ENCODE measurements at places on chromosomes 11 and 22.

GRCh38 chr22:35160268-35160667, 94.3 kb downstream of the ISX start:
- no peak for DNase-seq

- no peak for DNase-seq
Measured at GRCh38 chr11:125935056-125935455, 10.8 kb upstream of the VSIG10L2 start.

- no peak for DNase-seq
Measured at GRCh38 chr11:75797116-75797515, 17.9 kb upstream of the UVRAG start.

DNA sequence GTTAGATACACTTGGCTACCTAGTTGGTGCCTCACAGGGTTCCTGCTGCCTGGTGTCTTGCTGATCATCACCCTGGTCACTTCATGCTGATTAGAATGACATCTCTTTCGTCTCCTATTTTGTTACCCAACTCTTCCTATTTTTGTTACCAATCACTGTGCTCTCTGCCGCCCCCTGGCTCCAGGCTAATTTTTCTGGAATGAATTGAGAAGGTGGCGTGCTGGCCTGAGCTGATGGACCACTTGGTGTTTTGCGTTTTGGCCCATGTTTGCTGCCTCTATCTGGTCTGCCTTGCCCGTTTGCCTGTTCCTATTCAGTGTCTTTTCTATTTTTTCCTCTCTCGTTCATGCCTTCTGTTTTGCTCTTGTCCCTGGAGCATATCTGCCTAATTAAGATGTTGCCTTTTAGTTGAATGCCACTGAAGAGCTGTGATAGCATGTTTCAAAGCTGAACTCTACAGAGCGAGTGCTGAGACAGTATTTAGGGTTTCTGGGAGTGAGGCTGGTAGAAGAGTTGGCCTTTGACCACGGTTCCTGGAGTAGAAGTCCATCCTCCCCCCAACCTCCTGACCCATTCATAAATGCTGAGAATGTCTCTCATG, 5.9 kb upstream of the ATF4 start:
- peak; percentile 10 for DNase-seq

- no peak for DNase-seq
Measured at GRCh38 chr11:111391328-111392124, 12.5 kb upstream of the POU2AF1 start.

DNA sequence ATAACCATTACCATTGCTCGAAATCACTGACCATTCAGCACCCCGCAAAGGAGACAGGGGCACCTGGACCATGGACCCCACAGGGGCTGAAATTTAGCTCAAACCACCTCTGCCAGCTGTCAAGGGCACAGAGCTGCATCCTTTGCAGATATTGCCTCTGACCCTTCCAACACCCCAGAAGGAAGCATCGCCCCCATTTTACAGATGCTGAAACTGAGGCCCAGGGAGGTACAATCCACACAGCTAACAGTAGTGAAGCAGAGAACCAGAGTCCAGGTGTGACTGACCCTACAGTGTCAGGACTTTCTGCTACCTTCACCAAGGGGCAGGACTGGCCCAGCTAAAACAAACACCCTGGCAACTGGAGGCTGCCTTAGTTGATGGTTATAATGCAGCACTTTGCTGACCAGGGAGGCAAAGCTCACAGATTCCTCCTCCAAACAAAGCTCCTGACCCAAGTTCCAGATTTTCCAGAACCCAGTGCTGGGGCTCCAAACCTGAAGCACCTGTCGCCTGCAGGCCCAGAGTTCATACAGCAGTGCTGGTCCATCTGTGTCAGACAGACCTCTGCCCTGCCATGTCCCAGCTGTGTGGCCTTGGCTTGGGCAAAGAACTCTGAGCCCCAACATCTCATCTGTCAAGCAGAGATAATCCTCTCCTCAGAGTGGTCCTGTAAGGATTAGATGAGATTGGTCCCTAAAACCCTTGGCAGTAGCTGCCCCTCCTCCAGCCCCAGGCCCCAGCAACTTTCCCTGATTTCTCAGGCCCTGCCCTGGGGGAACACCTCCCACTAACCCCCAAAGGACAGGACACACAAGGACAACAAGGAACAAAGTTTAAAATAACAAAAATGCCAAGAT, 15.2 kb upstream of the ARAP1 start:
- DNase-seq = no peak

DNA sequence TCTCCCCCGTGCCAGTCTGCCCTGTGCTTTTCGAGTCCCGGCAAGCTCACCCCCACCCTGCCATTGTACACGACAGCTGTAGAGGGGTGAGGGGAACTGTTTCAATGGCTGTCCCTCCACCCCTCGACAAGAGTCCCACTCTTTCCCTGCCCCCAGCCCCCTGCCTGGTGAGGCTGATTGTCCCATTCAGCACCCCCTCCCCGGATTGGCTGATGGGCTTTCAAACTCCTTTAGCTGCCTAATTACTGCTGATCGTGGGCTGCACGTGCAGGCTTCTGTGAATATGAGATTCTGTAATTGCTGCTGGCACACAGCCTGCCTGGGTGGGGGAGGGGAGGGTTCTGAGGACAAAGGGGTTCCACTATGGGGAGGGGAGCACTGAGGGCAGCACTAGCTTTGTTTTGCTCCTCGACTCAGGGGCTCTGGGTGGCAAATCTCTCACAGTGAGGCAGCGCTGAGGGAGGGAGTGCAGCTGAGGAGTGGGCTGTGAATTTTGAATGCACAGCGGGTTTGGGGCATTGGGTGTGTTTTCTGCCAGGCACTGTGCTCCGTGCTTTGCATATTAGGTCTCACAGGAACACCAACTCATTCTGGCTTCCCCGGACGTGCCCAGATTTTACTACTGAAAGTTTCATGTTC, 42.6 kb upstream of the ACCSL start:
- DNase-seq = peak; percentile 58

GRCh38 chr22:39223091-39223710, 21.6 kb downstream of the PDGFB start:
- DNase-seq = no peak

DNA sequence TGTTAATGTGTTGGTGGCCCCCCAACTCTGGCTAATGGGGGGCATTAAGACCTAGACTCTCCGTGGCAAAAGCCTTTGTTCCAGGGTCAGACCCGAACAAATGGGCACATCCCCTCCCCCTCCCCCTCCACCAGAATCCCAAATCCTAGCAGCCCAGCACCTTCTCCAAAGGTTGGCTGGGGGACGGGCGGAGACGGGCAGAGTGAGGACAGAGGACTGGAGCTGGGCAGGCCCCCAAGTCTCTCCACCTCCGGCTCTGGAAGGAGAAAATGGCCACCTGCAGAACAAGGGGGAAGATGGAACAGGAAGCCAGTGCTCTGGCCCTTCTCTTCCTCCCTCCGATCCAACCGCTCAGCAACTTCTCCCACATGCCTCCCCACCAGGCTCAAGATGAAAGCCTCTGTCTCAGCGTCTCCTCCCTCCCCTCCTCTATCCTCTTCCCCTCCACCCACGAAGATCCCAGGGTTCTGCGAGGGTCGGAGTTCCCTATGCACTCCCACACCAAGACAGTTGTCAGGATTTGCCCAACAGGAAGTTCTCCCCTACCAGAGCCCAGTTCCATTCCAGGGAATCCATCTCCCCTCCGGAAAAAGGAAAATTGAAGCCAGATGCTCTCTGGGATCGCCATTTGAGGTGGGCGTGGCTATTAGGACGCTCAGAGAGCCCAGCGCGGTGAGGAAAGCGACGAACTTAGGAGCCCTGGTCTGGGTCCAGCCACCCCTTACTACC, 20.1 kb downstream of the ADA2 start:
- DNase-seq = no peak

- no peak for DNase-seq
Measured at GRCh38 chr11:21460082-21460481, 732.8 kb upstream of the ANO5 start.

DNA sequence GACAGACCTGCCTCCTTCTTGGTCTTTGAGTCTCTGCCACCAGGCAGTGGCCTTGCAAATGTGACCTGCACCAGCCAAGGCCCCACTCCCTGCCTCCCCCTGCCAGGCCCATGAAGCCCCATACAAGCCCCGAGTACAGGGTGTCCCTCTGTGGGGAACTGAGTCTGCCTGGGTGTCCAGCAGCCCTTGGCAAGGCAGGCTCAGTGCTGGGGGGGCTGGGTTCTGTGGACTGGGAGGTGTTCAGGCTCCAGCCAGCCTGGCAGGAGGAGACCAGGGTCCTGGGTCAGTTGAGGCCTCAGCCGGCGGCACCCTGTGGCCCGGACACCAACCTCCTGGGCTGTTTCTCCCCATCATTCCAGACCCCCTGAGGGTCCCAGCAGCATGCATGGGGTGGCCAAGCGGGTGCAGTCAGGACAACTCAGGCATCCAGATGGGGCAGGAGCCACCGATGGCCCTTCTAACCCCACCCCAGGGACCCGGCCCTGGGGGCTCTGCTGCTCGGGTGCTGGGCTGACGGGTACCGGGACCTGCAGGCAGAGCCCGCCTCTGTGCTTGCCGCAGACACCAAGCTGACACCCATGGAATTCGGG, 5.7 kb downstream of the MUC5AC start:
- DNase-seq = no peak

- no peak for DNase-seq
Measured at GRCh38 chr11:114125959-114126358, 66.4 kb downstream of the ZBTB16 start.

GRCh38 chr11:16737818-16738192, 642 bp upstream of the C11orf58 start:
- no peak for DNase-seq

DNA sequence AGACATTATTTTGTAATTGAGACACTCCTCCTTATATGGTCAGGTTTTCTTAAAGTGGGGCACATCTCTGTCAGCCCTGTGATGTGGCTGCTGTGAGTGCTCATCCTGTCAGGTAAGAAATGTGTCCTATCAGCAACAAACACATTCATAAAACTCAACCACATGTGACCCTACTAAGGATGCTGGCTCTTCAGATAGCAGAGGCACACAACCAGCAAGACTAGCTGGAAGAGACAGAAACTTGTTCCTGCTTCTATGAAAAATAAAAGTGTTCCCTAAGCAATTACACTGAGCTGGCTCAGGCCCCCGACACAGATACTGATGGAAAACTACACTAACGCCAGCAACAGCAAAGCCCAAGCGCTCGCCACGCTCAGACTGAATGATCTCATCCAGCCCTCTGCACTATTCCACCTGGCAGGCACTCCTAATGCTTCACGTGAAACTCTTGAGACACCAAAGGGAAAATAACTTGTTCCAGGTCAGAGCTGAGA, 49.8 kb upstream of the CYP2D6 start:
- DNase-seq = no peak

- no peak for DNase-seq
Measured at GRCh38 chr11:112828421-112828820, 132.8 kb upstream of the NCAM1 start.

DNA sequence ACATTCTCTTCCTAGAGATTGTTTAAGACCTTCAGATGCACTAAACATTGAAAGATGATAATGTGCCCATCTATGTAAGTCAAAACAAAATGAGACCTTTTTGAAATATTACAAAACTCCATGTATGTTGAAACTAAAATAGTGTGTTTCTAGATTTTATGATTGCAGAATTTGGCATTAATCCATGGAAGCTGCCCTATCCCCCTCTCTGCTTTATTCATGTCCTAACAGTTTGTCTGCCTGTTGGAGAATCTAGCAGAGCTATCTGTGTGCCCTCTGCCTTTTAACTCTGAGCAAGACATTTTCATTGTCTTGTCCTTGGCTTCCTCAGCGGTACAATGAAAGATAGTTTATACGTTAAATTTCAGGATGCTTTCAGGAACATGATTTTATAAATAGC, 105.5 kb downstream of the FAT3 start:
- DNase-seq = no peak

- DNase-seq = no peak
Measured at GRCh38 chr22:30829901-30830550, 135.4 kb downstream of the OSBP2 start.

GRCh38 chr11:2702771-2703362, 3.1 kb upstream of the KCNQ1OT1 start:
- no peak for DNase-seq

- DNase-seq = no peak
Measured at GRCh38 chr22:24437741-24438328, 10.4 kb downstream of the ADORA2A start.

GRCh38 chr11:69513663-69514224, 32.3 kb downstream of the LINC01488 start:
- no peak for DNase-seq

DNA sequence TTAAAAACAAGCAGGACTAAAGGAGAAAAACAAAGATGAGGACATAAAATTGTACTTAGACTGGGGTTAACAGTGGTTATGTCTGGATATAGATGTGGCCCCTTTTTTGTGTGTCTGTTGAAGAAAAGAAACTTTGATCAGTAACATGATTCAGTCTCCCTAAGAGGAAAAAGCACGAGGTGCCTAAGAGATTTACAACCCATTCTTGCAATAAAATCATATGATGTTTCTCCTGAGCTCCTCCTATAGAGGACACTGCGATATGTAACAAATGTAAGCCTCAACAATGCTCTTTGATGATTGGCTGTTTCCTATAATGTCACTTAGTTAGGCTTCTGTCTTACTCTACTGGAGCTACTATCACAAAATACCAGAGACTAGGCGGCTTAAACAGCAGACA, 77.9 kb downstream of the FBXO7 start:
- DNase-seq = no peak

GRCh38 chr22:20834725-20835124, 23.9 kb downstream of the PI4KA start:
- no peak for DNase-seq

DNA sequence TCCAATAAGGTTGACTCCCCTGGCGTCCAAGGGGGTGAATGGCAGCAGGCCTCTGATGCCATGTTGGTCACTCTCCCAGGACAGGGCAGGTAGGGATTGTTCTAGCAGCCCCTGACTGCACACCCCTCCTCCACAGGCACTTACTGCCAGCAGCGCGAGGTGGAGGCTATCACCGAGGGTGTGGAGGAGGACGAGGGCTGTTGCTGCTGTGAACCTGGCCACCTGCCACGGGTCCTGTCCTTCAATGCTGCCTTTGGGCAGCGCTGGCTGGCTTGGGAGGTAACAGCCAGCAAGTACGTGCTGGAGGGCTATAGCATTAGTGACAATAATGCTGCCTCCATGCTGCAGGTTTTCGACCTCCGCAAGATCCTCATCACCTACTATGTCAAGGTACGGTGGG, 7.7 kb upstream of the SIPA1 start:
- no peak for DNase-seq

- no peak for DNase-seq
Measured at GRCh38 chr11:35588627-35589026, 29.6 kb upstream of the FJX1 start.

GRCh38 chr22:33747576-33748180, 172.6 kb downstream of the LARGE1 start:
- peak; percentile 45 for DNase-seq

DNA sequence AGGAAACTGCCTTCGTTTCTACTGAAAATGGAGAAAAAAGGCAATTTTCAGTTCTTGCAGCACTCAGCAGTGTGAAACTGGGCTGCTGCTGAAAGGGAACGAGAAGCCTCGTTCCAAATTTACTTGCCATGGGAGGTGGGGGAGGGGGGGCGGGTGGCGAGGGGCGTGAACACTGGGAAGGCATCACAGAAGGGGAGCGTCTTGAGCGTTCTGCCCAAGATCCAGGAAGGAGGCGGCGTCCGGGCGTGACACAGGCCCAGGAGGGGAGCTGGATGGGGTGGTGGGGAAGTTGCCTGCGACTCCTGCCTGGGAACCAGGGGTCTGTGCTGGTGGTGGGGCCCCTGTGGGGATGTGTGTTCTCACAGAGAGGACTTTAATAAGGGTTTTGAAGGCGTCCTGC, 213.5 kb downstream of the CTTN start:
- DNase-seq = no peak
